ENCODE measurements at places on chromosomes 12 and 14. TPM values are rescaled to one million over a fixed set of nuclear protein-coding genes. Genes with fewer than 3 reads are reported as not detected.

PSMA6 gene
- 199 TPM for polyA plus RNA-seq

DNA sequence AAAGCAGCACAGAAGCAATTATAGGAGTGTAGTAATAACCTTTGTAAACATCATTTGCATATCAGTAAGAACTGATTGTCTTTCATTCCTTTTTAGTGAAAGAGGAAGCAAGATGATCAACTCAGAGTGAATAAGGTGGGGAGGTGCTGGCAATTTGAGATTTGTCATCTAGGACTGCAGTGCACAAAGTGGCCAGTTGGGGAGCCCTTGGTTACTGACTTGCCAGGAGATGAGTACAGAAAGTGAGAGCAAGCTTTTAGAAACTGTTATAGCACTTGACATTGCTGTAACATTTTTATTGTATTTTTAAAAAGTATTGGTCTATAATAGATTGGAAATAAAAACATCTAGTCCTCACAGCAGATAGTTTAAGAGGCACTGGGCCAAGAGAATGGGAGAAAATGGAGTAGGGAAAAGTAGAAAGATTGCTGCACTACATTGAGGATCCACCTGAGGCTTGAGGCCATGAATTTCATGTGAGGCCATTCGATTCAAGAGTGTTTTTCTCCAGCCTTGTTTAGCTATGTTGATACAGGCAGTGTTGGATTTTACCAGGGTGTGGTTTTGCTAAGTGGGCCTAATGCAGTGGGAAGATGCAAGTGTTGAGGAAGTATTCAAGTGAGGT, 98.2 kb downstream of the SNAPC1 start:
- no peak for DNase-seq

DNA sequence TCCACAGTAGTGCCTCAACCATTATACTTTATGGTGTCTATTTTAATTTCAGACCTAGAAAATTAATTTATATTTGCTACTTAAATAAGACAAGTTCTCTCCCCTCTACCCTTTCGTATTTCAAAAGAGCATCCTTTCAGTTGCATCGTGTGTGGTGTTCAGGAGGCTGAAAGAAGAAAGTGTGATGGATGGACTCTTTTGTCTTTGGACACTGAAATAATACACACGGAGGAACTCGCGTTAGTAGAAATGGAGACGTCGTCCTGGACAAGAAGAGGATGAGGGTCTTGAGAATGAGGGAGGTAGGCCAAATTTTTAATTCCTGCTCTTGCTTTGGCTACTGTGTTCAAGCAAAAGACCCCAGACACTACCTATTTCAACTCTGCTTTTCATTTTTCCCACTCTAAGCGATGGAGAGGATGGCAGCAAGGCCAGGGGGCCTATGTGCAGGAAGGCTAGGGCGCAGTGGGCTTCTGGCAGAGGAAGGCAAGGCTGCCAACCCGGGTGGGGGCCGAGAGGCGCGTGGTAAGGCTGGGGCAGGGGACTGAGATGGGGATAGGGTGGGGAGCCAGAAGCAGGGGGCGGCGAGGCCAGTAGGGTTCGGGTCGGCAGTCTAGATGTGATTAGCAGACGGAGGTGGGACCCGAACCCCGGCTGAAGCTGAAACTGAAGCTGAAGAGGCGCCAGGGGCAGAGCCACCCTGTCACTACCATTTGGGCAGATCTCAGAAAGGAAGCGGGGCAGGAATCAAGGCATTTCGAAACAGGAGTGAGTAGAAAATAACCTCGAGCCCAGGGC, 722 bp downstream of the TMED8 start:
- no peak for DNase-seq

DNA sequence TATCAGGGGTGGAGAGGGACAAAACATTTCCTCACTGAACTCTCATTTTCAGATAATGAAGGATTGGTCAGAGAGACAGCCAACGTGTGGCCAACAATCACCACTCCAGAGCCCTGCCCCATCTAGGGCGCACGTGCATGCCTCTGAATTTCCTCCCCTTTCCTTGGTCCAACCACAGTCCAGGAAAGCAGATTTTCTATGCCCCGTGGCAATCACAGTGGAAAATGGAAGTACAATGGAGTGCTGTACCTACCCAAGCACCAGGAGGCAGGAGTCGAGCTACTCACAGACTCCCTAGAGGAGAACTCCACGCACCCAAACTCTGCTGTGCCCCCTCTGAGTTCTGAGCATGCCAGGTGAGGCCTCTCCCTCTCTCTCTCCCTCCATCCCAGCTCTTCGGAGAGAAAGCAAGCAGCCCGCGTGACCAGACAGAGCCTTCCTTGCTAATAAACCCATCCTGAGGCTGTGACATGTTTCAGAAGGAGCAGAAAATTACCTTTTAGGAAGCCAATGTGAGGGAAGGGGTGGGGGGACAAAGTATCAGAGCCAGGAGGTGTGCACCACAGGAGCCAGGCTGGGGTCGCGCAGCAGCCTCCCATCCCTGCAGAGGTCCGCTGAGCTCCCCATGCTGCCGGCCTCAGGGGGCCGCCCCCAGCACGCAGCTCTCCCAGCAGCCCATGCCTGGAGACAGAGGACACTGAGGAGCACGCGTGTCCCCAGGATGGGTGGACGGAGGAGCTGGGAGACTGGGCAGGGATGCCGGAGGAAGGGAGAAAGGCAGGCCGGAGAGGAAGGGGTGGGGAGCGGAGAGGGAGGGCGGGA, 73.4 kb downstream of the PITPNM2 start:
- no peak for DNase-seq

HOXC5 gene
- 1.4 TPM for polyA plus RNA-seq

DNA sequence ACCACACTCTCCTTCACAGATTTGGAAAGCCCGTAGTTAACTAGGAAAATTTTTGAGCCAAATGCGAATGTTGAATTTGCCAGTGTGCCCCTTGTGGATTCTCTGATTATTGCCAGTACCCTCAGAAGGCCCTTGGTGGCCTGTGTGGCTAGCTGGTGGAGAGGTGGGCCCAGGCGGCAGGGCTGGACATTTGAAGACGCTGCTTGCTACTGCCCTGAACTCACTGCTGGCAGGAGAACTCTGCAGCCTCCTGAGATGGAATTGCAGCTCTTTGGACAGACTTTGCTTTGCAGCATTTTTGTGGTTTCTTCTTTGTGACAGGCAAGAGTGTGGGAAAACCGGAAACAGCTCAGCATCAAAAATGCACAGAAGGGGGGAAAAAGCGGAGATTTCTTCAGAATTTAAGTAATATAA, 97.6 kb downstream of the TGFB3 start:
- DNase-seq: no peak

GRCh38 chr12:116188581-116188980, 88.9 kb downstream of the MED13L start:
- DNase-seq: no peak

OTX2 gene
- not detected for polyA plus RNA-seq

GRCh38 chr14:73829526-73830431, 21.9 kb upstream of the PTGR2 start:
- DNase-seq: no peak
